MCF 10A (cell line): ENCODE measurements at places on chromosomes 2 and 18. TPM values are rescaled to one million over a fixed set of nuclear protein-coding genes. Genes with fewer than 3 reads are reported as not detected.

GRCh38 chr2:215436705-215437565, 1.1 kb upstream of the FN1 start:
- DNase-seq: no peak

GRCh38 chr2:215363039-215363438, 51.2 kb downstream of the ATIC start:
- DNase-seq: no peak

Gene EVA1A
- total RNA-seq: 7.6 and 14.4 TPM in 2 replicates

Gene SLC4A5
- 0.12 and 0.70 TPM in 2 replicates for total RNA-seq
